Activated T-cell treated with anti-CD3 and anti-CD28 coated beads, Interleukin-2, amount 50 U/mL, for 48 hours (primary cell): ENCODE measurements at places on chromosomes 16 and 17.

DNA sequence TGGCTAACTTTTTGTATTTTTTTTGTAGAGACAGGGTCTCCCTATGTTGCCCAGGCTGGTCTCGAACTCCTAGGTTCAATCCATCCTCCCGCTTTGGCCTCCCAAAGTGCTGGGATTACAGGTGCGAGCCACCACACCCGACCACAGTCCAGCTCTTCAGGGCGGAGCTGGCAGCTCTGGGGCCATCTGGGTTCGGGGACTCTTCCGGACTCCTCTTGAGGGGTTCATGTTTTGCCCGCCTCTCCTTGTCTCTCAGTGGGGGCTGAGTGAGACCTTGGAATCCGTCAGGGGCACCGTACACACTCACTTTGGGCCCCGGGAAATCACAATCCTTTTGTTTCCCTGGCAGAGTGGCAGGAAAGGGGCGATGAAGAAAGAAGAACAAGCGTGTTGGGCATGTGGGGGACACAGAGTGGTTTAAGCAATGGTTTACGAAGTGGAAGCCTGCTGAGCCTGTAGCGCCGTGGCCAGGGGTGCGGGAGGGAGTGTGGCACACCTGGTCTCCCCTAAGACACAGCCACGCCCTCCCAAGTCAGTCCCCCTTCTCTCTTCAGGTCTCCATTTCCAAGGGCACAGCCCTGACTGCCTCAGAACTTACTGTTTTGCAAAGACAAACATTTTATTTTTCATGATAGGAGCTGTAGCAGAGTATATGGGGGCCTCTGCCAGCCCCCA, 26.1 kb downstream of the TNS4 start:
- DNase-seq: no peak

GRCh38 chr16:29675811-29676643, 3.0 kb upstream of the QPRT start:
- no peak for DNase-seq

DNA sequence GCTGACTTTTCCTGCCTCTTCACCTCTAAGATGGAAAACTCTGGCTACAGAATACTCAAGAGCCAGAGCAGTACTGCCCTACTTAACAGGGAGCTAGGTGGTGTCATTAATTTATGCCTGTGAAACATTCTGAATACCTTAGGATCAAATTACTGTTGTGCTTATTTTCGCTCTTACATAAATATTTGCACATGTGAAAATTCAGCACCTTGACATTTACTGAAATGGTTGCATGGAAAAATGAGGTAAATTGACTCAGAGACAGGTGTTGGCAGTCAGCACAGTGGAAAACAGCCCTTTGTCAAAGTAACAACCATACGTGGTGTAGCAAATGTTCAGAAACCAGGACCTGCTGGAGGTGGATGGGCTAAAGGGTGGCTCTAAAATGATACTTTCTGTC, 193.6 kb downstream of the CDH8 start:
- no peak for DNase-seq

DNA sequence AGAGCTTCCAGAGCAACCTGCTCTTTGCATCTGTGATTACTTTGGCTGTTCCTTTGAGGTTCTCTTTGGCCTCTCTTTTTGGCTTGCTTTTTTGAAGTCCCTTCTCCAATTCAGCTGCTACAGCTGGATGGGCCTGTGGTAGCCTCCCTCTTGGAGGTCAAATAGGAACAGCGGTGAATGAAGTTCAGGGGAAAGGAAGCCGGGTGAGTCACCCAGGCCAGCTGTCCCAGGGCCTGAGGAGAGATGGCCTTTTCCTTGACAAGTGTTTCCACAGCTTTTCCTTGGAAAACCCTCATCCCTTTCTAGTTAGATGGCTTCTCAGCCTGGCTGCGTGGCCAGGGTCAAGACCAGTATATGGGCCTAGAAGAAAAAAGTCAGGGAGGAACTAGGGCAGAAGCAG, 103.1 kb downstream of the STX8 start:
- DNase-seq: no peak
